Glutamatergic neuron (in vitro differentiated cells): ENCODE measurements at places on chromosomes 5 and 9. TPM values are rescaled to one million over a fixed set of nuclear protein-coding genes. Genes with fewer than 3 reads are reported as not detected.

The UBQLN1 gene
- total RNA-seq: 188 TPM

The DIRAS2 gene
- 0.27 TPM for total RNA-seq

The ABO gene
- not detected for total RNA-seq

The PCDHB9 gene
- total RNA-seq: 12.2 TPM

The CDH6 gene
- 178 TPM for total RNA-seq

The LIFR gene
- total RNA-seq: 41.6 TPM

The ZFP37 gene
- total RNA-seq: 7.9 TPM

The HARS1 gene
- 162 TPM for total RNA-seq

The ZDHHC11 gene
- 73.0 TPM for total RNA-seq

The FBN2 gene
- 0.86 TPM for total RNA-seq

The TCF7 gene
- total RNA-seq: 5.8 TPM

The NUTM2F gene
- not detected for total RNA-seq

The NR5A1 gene
- total RNA-seq: not detected

The COL15A1 gene
- not detected for total RNA-seq

The BRIX1 gene
- 19.0 TPM for total RNA-seq

The C8G gene
- 14.5 TPM for total RNA-seq

The IFNK gene
- not detected for total RNA-seq

The BAAT gene
- total RNA-seq: 0.54 TPM

The CNTLN gene
- 11.3 TPM for total RNA-seq

The SLC27A6 gene
- not detected for total RNA-seq

The DBH gene
- 1.8 TPM for total RNA-seq

The PHF24 gene
- total RNA-seq: 3.1 TPM

The SPATA31C1 gene
- not detected for total RNA-seq

The MAMDC4 gene
- 17.6 TPM for total RNA-seq

The RFX3 gene
- total RNA-seq: 61.6 TPM

The ADAMTS12 gene
- 0.54 TPM for total RNA-seq

The CXCL14 gene
- 0.32 TPM for total RNA-seq

The ARID3C gene
- not detected for total RNA-seq

The XRCC4 gene
- total RNA-seq: 5.9 TPM

The FST gene
- 0.98 TPM for total RNA-seq

The FCN1 gene
- not detected for total RNA-seq

The ZBED3 gene
- total RNA-seq: 7.0 TPM

The TRAPPC13 gene
- total RNA-seq: 22.4 TPM

The BARHL1 gene
- not detected for total RNA-seq

The C5orf34 gene
- total RNA-seq: 10.2 TPM

The RNF14 gene
- 60.8 TPM for total RNA-seq

The CPLANE1 gene
- total RNA-seq: 37.6 TPM

The CCL19 gene
- total RNA-seq: not detected

The ELOVL7 gene
- 0.59 TPM for total RNA-seq

The CA9 gene
- not detected for total RNA-seq

The PCDH1 gene
- total RNA-seq: 7.9 TPM

The PRKAA1 gene
- total RNA-seq: 49.0 TPM

The HTR1A gene
- total RNA-seq: 1.2 TPM

The ANGPTL2 gene
- 55.5 TPM for total RNA-seq

The LRRC70 gene
- 0.91 TPM for total RNA-seq

The SLC25A2 gene
- total RNA-seq: 1.9 TPM

The SHOC1 gene
- not detected for total RNA-seq

The GDA gene
- total RNA-seq: 1.2 TPM

The NIM1K gene
- 10.5 TPM for total RNA-seq

The CER1 gene
- 3.0 TPM for total RNA-seq

The PCDHAC1 gene
- 25.2 TPM for total RNA-seq

The STOML2 gene
- total RNA-seq: 73.0 TPM

The CTNNAL1 gene
- 13.7 TPM for total RNA-seq
